ENCODE measurements at places on chromosomes 3 and 15.

DNA sequence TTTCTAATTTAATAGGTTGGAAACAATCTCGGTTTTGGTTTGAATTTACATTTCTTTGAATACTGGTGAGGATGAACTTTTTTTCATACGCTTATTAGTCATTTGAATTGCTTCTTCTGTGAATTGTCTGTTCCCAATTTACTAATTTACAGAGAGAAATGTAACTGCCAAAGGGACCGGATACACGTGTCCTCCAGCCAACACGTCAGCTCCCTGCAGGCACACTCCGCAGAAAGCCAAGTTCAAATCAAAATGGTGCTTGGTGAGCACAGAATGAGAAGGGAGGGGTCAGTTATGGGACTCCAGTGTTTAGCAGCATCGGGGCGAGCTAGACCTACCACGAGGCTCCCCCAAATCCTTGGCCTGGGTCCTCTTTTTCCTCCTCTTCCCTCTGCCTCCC is 10.8 kb upstream of the TSEN2 start:
- DNase-seq: no peak

DNA sequence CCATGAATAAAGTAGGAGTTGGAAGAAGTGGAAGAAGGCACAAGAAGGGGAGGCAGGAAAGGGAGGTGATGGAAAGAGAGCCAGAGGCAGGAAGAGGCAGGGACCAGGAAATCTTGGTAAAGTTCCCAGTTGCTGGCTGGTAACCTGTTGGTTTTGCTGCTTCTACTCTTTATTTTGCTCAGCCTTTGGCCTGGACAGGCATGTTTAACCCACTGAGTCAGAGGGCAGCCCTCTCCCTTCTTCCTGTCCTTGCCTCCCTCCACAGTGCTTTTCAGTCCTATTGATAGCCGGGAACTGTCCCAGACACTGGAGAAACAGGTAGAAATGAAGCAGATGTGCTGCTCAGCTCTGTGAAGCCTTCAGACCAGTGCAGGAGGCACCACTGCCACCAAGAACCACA is 43.4 kb upstream of the APEH start:
- DNase-seq: no peak

GRCh38 chr15:75945953-75946352 is 42.3 kb downstream of the FBXO22 start:
- no peak for DNase-seq

- no peak for DNase-seq
Measured at GRCh38 chr15:66004618-66005262, 135.4 kb downstream of the RAB11A start.

GRCh38 chr3:135809021-135809634 is 156.4 kb upstream of the PPP2R3A start:
- DNase-seq: no peak

DNA sequence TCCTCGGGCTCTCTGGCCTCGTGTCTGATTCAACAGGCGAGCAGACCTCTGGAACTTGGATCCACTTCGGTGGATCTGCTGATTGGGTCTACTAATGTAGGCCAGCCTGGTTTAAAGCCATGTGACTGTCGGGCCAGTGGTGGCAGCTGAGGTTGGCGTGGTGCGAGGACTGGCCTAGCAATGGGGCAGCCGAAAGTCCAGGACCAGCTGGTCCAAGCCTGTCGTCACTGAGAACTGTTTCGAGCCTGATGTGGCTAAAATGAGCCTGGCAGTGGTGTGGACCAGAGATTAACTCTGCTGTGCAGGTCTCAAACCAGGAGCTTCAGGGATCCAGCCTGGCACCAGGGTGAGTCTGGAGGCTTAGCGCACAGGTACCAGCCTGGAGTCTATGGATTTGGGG is 56.4 kb upstream of the ROBO1 start:
- no peak for DNase-seq

DNA sequence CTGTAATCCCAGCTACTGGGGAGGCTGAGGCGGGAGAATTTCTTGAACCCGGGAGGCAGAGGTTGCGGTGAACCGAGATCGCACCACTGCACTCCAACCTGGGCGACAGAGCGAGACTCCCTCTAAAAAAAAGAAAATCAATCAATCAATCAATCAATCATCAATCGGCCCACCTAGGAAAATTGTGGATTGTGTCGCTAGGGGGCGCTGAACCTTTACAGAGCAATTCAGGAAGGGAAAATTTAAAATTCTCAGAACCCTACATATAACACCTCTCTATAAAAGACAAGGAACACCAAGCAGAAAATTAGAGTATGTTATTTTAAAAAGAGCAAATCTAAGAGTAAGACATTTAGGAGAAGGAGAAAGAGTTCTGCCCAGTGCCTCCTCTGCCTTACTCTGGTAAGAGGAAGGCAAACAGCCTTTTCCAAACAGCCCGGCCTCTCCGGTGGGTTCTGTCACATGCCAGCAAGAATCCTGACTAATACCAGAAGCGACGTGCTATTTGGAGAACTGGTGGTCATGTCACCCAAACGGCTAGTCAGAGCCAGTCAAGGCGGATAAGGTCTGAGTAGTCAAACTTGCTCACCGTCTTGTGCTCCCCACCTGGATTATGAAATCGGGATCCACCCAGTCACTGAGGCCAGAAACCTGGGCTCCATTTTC is 22.3 kb upstream of the SMCO1 start:
- no peak for DNase-seq

- DNase-seq: no peak
Measured at GRCh38 chr15:85771781-85772445, 22.8 kb downstream of the KLHL25 start.

DNA sequence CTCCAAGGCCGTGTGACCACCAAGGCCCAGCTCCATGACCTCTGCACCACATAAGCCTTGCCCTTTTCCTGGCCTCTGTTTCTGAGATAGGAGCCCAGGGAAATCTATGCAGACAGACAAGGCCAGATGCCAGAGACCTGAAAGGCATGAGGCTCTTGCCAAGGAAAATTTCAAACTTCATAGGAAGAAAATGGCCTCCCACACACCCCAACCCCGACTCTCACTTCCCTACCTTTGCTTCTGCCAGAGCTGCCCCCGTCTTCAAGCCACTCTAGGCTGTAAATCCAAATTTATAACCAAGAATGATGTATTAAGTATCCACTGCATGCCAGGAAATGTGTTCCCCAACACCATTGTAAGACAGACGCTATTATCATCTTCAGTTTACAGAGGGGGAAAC is 65.5 kb upstream of the HRH1 start:
- no peak for DNase-seq

DNA sequence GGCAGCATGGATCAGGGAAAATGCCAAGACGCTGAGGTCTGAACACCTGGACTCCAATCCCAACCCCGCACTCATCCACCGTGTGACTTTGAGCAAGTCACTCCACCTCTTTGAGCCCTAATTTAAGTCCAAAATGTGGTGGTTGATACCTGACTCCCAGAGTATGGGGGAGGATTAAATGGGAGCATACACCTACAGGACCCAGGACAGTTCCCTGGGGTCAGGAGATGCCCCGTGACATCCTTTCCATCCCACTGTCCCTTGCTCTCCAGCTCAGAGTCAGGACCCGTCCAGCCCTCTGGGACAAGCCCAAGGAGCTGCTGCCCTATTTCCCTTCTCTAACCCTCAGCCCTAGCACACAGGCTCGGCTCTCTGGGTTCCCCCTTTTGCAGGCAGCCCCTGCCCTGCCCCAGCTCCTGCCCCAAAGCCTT is 276.4 kb downstream of the XXYLT1 start:
- no peak for DNase-seq

DNA sequence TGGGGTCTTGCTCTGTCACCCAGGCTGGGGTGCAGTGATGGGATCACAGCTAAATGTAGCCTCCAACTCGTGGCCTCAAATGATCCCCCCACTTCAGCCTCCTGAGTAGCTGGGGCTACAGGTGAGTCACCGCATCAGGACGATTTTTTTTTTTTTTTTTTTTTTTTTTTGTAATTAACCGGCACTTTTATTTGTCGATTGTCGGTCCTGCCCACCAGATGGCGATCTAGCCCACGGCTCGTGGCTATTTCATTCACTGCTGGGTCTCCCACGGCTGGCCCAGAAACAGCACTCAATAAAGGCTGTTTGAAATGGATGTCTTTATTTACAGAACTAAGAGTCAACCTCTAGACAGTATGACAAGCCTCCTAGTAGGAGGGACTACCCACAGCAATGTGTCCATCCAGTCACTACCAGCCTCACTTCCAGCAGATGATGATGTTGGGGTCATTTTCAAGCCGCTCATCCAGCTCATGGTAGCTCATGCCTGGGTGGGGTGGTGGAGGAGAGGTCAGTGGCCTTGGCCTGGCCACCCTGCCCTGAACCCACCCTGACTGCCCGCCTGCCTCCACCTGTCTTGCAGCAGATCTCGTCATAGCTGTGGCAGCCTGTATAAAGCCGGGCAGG is 1.8 kb upstream of the ZMYND10 start:
- DNase-seq: peak; percentile 63

DNA sequence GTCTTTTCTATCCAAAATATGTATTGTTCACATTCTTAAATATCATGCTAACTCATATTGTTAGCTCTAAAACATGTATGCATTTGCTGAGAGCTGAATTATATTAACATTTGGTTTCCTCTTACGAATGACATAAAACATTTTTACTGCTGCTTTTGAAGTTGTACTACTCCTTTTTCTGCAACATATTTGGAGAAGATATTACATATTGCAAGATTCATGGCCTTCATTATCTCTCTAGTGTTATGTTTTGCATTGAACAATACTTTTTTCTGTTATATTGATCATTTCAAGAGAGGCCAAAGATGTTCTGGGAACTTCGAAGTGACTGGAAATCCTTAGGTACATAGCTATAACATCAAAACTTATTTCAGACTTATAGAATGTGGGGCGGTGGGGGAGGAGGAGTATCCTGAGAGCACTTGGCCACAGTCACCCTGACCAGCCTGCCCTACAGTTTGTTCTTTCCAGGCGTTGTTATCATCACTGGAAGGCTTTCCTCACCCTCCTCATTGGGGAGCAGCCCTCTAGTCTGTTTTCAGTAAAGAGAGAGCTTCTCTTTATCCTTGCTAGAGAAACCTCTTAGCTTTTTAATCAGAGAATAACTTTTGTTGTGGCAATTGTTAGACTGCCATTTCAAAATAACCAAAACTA is 868.6 kb downstream of the OTOL1 start:
- DNase-seq: no peak

DNA sequence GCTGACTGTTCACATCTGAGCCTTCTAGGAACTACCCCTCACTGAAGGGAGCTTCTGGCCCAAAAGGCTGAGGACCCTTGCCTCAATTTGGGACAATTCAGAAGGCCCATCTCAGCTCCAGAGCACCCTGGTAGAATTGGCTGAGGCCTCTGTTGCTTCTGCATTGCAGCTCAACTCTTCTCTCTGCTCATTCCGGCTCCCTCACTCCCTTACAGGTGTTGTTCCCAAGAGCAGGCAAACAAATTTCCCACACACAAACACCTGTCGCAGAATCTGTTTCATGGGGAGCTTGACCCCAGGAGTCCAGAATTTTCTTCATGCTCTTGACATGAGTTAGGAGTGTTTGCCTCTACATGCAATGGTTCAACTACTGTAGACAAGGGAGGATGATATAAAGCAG is 78.7 kb downstream of the CRYGS start:
- no peak for DNase-seq

- peak; percentile 39 for DNase-seq
Measured at GRCh38 chr3:13419505-13420044, 547 bp downstream of the NUP210 start.

GRCh38 chr3:37588758-37589157 is 272.9 kb upstream of the CTDSPL start:
- DNase-seq: no peak

GRCh38 chr3:38519000-38519399 is 22.9 kb downstream of the EXOG start:
- DNase-seq: no peak

DNA sequence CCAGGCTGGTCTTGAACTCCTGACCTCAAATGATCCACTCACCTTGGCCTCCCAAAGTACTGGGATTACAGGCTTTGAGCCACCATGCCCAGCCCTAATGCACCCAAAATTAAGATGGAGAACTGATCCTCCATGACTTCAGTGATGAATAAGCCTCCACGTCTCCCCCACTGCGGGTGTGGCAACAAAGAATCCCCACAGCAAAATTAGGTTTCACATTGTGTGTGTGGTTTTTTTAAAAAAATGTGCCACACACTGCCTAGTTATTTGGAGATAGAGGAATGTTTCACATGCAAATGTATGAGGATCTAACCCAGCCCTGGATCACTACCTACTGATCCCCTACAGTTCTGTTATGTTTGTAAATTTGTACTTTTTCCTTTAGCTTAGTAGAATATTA is 17.3 kb downstream of the HDAC11 start:
- no peak for DNase-seq

DNA sequence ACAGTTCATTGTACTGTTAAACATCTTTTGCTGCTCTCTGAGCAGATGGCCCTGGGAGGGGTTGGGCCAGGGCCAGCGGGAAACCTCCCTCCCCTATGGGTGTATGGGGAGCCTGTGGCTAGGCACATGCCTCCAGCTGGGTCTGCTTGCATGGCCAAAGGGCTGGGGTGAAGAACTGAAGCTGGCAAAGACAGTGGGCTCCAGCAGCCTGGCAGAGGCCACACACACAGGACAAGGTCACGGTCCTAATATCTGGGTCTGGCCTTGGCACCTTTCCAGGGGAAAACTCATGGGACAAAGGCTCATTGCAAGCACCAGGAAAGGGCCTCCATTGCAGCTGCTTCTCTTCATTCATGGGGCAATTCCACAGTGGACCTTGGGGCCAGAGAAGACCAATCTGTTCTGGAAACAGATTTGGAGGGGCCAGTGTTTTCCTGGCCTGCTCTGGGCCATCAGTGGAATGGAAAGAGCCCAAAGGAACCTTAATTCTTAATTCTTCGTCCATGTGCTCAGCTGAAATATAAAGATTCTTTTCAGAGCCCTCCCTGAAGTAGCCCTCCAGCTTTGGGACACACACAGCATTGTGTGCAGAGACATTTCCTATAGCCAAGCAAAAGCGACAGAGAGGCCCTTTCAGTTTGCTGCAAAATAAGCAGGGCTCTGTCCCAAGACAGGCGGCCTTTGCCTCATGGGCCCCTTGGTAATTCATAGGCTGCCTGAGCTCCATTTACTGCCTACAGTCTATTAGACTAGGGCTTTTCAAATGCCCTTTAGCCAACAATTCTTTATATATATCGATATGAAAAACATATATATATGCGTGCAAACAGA is 11.3 kb upstream of the LIMD1 start:
- DNase-seq: no peak

DNA sequence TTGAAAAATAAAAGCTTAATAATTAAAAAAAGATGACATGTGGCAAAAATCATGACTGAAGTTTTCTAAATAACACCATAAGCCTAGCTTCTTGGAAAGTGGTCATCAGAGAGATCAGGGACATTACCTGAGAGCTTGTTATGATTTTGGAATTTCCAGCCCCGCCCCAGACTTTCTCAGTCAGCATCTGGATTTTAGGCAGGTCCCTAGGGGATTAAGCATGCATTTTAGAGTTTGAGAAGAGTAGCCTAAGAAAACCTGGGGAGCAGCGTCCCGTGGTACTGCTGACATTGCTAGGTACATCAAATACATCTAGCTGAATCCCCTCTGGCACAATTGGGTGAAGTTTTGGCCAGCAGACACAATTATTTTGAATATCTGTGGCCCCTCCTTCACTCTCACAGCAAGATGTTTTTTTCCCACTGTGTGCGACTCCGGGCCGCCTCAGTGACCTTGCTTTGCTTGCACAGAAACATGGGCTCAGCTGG is 58.7 kb upstream of the MEF2A start:
- no peak for DNase-seq

- DNase-seq: no peak
Measured at GRCh38 chr3:66693461-66694031, 192.7 kb upstream of the LRIG1 start.

GRCh38 chr3:11689749-11690148 is 46.0 kb upstream of the VGLL4 start:
- no peak for DNase-seq

Data from stimulated activated CD8-positive, alpha-beta memory T cell treated with anti-CD3 and anti-CD28 coated beads, Interleukin-15, amount 100 ng/mL, for 4 hours (primary cell).